Activated naive CD4-positive, alpha-beta T cell treated with anti-CD3 and anti-CD28 coated beads, Interleukin-2, amount 10 ng/mL, durations not matched to agents 5 hours and 36 hours (primary cell): ENCODE measurements at places on chromosomes 11 and 22. TPM values are rescaled to one million over a fixed set of nuclear protein-coding genes. Genes with fewer than 3 reads are reported as not detected.

The CECR2 gene
- total RNA-seq = 0.05 TPM

The IL18BP gene
- 13.3 TPM for total RNA-seq

The OR52A1 gene
- total RNA-seq = not detected

The PKDREJ gene
- not detected for total RNA-seq

The BSCL2 gene
- total RNA-seq = 26.6 TPM

The OR52H1 gene
- total RNA-seq = not detected
